Head of caudate nucleus (tissue), 42 donors: ENCODE measurements at places on chromosomes 13 and 19.

GRCh38 chr13:84400706-84401105, 518.4 kb upstream of the SLITRK1 start:
- no peak for DNase-seq

- no peak for DNase-seq
Observed at GRCh38 chr13:45595965-45596364, 19.6 kb downstream of the ERICH6B start.

- no peak for DNase-seq
Observed at GRCh38 chr19:46950526-46951170, 69.0 kb upstream of the NPAS1 start.

DNA sequence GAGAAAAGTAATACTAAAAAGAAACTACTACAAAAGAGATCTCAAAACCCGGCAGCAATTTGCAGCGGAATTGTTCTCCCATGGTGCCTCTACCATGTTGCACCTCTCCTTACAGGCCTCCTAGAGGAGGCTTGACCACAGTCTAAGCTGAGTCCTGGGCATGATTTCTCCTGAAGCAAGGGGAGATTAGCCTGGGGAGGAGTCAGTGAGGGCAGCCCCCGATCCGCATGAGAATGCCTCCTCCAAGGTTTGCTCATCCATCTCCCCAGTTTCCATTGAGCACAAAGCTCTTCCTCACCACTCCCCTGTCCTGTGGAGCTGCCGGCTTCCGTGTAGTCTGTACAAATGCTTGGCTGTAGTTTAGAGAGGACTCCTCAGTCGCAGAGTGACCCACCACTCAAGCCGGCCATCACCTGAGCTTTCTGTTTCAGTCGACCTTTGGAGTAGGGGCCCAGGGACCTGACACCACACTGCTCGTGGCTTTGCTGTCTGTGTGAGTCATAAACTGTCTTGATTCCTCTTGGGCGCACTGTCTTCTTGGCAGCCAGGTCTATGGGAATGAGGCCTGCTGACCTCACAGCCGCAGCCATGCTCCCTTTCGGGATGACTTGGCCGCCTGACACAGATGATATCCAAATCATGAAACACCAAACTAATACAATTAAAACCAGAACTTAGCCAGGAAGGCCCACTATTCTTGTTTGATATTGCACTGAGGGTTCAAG, 72.3 kb downstream of the C1QTNF9 start:
- DNase-seq = no peak

- peak; percentile 29 for DNase-seq
Observed at GRCh38 chr13:32845952-32846950, 170.0 kb upstream of the KL start.

DNA sequence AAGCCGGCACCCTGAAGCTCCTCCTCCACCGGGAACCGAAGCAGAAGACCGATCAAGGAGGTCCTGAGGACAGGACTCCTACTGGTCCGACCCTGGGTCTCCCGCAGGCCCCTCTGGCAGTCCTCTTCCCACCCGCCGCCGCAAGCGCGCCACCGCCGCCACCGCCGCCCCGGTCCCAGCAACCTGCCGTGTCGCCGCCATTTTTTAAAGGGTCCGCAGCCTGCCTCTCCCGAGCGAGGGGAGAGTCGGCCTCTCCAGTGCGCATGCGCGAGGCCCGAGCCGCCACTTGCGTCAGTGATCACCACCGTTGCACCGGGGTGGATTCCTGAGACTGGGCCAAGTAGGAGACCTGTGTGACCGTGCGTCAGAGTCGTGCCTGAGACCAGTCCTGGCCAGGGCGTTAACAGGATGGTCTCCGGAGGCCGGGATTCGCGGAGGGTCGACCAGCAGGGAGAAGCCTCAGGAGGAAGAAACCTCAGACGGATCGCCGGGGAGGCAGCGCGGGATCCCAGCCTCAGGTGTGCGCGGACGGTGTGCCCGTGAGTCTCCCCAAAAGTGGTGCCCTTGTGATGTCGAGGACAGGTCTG, 51.6 kb downstream of the ZNF146 start:
- DNase-seq = no peak

DNA sequence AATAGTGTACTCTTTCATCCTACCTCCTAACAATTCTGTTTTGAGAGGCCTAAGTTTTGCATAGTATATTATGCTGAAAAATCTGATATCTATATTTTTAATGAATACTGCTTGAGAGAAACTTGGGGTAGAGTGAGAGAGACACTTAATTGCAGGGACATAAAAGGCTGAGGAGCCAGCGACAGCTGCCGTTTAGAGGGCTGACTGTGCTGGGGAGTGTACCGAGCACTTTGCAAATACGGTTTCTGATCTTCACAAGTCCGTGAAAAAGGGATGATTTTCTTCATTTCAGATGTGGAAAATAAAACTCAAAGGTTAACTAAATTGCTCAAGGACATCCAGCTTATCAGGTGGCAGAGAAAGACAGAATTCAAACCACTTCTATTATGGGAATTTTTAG, 97.4 kb downstream of the CAB39L start:
- no peak for DNase-seq

GRCh38 chr19:15550929-15551292, 42.6 kb downstream of the CYP4F22 start:
- no peak for DNase-seq
